ENCODE measurements at places on chromosomes 11 and 22.

GRCh38 chr22:39565414-39565944 lies 5.1 kb upstream of the CACNA1I start:
- DNase-seq, result no peak

- no peak for DNase-seq
Measured at GRCh38 chr22:49933236-49934159, 15.1 kb downstream of the CRELD2 start.

DNA sequence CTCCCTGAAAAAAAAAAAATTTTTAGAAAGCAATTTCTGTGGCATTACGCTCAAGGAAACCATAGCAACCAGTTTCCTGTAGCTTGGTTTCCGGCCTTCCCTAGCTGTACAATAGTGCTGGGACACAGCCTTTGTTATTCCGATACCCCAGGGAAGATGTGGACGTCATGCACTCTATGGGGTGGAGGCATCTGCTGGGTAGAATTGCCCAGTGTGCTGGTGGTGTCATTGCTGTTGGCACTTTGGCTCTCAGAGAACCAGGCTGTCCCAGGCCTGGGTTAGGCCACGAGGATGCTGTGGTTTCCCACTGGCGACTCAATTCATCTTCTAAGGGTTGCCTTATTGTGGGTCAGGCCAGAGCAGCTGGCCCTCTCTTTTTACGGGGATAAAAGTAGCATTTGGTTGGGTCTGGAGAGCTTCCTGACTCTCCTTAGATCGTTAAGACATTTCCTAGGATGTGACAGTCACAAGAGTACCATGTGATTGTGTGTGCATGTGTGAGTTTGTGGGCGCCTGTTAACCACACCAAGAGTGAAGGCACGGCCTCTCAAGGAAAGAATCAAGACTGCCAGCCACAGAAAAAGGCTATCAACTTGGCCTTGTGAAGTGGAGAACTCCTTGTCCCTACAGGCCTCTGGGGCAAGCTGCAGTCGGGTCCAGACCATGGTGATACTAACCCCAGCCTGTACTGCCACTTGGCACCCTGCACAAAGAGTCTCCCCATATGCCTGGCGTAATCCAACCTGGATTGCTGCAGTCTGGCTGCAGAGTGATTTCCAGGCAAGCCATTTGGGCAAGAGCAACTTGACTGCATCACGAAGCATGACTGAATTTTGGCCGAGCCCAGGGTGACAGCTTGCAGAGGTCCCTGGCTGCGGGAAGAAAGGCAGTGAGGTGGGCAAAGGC lies 35.9 kb upstream of the NAV2 start:
- no peak for DNase-seq

DNA sequence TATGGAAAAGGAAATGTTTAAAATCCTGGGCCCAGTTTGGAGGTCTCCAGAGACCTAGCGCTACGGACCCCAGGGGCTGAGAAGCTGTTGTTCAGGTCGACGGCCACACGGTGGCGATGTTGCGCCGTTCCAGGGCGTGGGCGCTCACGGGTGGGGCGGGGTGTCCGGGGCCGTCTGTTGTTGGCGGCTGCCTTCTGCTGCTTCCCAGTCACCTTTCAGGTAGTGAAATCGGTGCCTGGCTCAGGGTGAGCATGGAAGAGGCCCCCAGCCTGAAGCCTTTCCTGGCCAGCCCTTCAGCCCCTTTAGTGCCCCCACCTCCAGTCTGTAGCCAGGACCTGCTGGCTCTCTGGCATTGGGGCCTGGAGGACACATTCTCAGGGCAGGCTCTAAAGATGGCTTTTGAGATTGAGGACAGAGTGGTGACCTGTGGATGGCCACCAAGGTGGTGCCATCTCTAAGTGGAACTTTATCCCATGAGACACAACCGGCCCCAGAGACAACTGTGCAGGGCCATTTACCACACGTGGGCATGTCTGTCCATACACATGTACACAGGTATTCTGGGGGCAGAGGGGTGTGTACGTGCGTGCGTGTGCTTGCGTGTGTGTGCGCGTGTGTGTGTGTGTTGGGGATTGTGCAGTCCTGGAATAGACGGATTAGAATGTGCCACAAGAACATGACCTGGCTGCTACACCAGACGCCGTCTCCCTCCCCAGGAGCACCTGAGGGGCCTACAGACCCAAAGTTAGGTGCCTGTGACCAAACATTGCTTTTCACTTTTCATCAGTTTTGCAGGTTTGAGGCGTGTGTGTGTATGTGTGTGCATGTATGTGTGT lies 53.8 kb downstream of the ST14 start:
- DNase-seq, result peak; percentile 64

DNA sequence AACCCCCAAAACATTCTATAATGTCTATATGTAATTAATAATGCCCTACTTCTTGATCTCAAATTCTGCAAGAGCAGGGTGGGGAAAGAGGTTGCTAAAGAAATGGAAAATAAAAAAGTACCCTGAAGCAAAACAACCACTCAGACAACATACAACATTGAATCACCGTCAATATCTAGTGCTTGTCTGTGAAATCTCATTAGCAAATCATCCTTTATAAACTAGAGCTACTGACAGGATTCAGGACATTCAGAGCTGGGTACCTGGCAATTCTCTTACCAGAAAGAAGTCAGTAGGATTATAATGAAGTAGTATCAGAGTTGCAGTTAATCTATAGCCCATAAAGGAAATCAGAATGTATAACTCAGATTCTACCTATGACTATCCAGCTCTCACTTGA lies 143.2 kb downstream of the CADM1 start:
- no peak for DNase-seq

GRCh38 chr11:21414953-21415352 lies 745.6 kb downstream of the NELL1 start:
- DNase-seq, result no peak

DNA sequence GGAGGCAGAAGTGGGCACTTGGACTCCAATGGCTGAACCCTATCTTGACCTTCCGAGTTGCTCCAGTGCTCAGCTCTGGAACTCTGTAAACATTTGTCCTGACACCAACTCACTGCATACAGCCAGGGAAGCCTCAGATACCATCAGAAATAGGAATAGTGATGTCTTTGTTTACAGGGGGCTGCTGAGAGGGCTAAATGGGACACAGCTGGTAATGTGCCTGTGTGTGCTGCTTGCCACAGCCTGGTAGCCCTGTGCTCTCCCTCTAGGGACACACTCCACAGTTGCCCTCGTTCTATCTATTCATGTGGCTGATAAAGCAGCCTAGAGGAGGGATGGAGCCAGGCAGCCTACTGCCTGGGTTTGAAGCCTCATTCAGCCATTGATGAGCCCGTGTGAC lies 559.8 kb downstream of the MIAT start:
- DNase-seq, result no peak

DNA sequence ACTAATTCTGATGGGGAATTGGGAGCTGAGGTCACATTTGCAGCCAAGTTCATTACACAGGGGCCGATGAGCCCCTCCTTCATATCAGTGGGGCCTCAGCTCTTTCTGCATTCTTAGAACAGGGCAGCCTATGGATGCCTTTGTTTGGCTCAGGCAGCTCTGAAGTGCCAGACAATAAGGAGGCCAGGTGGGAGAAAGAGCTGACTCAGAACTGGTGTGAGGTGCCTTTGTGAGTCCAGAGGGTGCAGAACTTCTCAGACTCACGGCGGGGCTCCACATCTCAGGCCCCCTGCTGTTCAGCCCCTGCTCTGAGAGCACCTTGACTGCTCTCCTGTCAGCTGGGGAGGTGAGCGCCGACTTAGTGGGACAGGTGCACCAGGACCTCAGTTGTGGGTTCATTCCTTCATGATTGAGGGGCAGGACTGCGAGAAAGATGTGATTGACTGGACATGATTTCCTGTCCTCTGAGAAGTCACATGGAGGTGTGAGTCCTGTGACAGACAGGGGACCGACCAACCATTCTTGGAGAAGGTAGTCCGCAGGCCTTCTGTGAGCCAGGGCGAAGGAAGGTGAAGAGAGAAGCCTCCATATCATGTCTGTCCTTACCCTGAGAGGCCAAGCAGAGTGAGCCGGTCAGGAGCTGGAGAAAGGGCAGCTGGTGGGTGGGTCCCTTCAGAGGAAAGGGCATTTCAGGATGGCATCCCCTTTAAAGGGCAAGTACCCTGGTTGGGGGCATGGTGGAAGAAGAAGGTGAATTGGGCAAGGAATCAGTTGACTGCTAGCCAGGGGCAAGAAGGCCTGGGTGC lies 245.0 kb upstream of the TBCEL start:
- no peak for DNase-seq
